HCEC 1CT (cell line): ENCODE measurements at places on chromosomes 3 and 15.
A peak's percentile ranks its signal among the peaks of the same experiment; 100 is the strongest.

- peak; percentile 50 for DNase-seq
Measured at GRCh38 chr3:146184241-146185015, 23.4 kb upstream of the PLOD2 start.

- DNase-seq = no peak
Measured at GRCh38 chr15:38670128-38671005, 105.8 kb upstream of the RASGRP1 start.

GRCh38 chr15:31320022-31320421, 6.6 kb upstream of the KLF13 start:
- DNase-seq = no peak

GRCh38 chr3:172717493-172718088, 6.7 kb upstream of the NCEH1 start:
- DNase-seq = peak; percentile 24

GRCh38 chr15:80326270-80326669, 74.3 kb upstream of the CTXND1 start:
- DNase-seq = no peak

GRCh38 chr3:130393594-130393993, 48.1 kb downstream of the COL6A5 start:
- no peak for DNase-seq

DNA sequence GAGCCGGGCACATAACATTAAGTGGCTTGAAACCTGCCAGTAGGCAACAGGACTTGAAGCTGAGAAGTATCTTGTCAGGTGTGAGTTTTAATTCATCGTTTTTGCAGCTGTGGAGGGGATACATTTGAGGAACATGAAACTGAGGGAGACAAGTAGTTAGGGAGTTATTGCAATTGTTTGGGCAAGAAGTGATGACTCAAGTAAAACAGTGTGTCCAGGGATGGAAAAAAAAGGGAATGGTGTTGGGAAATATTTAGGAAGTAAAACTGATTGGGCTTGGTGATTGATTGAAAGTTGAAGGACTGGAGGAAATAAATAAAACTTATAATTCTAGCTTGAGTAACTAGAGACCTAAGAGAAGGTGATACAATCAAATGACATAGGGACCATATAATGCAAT, 85.5 kb downstream of the NCEH1 start:
- peak; percentile 58 for DNase-seq

DNA sequence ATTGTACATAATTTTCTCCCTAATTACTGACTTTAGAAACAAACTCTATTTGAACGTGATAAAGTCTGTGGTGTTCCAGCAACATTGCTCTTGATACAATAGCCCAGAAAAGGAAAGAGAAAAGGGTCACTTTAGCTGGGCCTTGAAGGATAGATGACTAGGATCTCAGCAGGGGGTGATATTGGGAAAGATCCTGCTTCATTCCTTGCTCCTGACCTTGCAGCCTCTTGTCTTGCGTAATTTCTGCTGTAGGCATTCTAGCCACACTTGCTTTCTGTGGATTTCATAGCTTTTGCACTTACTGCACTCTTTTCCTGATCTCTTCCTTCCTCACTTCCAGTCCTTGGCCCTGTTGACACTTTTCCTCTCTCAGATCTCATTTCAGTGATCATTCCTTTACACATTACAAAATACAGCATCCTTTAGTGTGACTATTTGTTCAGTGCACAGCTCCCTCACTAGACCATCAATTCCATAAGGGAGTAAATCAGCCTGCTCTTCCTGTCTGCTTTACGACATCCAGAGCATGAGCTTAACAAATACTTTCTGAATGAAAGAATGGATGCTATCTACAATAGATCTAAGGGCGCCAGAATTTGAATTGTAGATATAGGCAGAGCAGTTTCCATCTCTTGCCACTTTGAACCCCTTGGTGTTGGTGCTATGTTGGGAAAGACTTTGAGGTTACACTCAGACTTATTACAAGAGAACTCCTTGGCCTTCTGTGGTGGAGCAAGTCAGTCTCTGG, 559.6 kb upstream of the MDFIC2 start:
- peak; percentile 95 for DNase-seq

DNA sequence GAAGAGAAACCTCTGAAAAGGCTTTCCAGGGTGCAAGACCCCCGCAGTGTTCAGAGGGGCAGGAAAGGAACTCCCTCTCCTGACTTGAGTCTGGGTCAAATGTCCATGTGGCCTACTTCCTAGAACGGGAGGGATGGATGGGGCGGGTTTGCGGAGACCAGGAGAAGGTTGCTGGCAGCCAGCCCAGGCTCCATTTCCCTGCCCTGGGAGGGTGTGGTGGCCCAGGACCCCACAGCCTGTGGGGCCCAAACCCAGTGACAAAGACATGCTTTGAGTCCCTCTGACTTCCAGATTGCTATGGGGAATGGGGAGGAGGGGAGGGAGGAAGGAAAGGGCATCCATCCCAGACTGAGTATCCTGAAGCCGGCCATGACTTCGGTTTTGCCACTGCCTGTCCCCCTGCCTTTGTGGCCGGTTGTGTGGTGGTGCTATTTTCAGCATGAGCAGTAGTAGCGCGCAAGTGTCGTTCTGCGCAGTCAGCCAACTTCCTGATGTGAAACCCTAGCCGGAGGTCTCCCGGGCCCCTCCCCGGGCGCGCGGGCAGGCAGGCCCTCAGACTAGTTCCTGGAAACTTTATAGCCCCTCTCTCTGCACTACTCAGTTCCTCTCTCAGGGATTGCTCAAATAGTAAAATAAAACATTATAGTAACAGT, 24.4 kb downstream of the MAGEF1 start:
- DNase-seq = no peak

GRCh38 chr3:99950921-99951320, 133.3 kb downstream of the CMSS1 start:
- DNase-seq = no peak

DNA sequence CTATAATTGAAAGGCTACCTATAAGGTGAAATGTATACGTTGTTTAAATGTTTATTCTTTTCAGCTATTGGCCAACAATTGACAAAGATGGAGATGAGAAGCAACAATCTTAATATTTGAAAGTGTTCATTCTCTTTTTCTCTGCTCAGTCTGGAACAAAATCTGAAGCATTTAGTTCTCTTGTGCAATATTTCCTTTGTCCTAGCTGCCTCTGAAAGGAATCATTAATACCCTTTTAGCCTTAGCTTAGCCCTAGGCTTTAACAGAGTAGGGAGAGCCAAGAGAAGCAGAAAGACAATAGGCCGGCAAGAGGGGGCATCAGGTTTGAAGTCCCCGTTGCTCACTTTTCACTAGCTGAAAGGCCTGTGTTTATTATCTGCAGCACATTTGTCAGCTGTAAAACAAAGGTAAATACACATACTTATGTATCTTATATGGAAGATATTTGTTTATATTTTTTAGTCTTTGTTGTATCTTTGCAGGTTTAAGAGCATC, 422.5 kb upstream of the SEMA6D start:
- DNase-seq = no peak

GRCh38 chr3:131454501-131454900, 48.3 kb downstream of the MRPL3 start:
- DNase-seq = peak; percentile 57

DNA sequence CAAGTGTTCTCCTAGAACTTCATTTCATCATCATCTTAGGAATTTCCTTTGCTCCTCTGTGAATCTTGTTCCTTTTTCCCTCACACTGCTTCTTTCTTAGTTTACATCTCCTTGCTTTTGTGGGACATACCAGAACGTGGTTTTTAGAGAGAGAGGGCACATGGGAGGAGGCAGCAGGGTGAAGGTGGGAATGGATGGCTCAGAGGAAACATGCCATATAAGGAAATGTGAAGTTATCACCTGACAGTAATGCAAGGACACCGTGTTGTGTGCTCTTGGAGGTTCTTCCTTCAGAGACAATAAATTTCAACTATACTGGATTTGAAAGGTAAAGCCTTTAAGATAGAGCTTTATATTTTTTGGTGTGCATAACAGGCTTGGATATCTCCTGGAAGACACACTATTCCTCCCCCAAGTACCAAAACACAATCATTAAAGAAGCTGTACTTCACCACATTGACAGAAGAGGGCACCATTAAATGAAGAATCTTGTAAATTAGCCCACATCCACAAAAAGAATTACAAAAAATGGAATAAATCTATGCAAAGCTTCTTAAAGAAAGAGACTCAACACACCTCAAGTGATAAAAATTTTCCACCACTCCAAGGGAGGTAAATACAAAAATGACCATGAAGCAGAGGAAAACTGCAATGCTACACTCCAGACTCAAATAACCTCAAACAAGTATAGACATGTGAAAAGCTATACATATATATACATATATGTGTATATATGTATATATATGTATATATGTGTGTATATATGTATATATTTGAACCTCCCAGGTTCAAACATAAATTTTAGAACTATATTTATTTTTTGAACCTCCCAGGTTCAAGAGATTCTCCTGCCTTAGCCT, 26.1 kb downstream of the RPL39L start:
- peak; percentile 36 for DNase-seq

DNA sequence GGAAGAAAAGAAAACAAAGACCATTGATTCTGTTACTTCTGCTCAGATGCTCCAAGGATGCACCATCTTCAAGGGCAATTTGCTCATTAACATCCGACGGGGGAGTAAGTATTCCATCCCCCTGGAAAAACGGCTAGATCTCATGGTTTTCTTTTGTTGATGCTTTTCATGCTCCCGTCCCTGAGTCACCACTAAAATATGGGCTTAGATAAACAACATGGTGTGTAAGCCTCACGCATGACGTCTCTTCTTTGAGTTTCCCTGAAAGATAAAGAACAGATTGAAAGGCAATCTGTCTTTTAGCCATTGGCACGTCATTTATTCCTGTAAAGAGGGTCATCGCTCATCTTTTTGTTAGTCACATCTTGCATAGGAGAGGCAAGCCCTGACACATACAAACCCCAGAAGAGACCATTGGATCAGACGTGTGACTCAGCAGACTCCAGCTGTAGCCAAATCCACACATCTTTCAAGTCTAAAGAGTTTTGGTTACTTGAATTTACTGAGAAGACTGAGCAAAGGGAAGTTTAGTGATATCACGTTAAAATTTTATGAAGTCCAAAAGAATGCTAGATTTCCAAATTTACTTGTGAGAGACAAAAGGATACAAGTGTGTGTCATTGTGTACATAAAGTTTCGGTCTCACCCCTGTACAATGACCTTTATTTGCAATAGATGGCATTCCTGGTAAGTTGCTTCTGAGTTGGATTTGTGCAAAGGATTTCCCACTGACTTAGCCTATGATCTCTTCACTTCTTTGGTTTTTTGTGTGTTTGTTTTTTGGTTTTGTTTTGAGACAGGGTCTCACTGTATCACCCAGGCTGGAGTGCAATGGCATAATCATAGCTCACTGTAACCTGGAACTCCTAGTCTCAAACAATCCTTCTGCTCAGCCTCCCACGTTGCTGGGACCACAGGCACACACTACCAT, 110.5 kb downstream of the PGPEP1L start:
- peak; percentile 99 for DNase-seq

GRCh38 chr3:112672716-112673541, 32.0 kb upstream of the CCDC80 start:
- DNase-seq = peak; percentile 0

DNA sequence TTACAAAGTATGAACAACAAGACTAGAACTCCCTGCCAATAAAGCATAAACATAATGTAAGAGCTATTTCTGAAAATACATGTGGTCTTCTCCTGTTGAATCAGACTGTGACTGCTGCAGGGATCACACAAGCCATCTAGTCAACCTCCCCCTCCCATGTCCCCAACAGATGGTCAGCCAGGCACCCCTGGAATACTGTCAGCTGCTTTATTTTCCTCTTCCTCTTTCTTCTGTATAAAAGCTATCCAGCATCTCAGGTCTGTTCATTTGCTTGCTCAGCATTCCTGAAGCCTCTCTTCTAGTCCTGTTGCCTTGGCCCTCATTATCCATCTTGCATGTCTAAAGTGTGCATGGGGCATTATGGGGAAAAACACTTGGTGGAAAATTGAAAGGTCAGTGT, 6.5 kb upstream of the MINDY4B start:
- DNase-seq = no peak

GRCh38 chr3:177119829-177120228, 77.5 kb downstream of the TBL1XR1 start:
- no peak for DNase-seq

DNA sequence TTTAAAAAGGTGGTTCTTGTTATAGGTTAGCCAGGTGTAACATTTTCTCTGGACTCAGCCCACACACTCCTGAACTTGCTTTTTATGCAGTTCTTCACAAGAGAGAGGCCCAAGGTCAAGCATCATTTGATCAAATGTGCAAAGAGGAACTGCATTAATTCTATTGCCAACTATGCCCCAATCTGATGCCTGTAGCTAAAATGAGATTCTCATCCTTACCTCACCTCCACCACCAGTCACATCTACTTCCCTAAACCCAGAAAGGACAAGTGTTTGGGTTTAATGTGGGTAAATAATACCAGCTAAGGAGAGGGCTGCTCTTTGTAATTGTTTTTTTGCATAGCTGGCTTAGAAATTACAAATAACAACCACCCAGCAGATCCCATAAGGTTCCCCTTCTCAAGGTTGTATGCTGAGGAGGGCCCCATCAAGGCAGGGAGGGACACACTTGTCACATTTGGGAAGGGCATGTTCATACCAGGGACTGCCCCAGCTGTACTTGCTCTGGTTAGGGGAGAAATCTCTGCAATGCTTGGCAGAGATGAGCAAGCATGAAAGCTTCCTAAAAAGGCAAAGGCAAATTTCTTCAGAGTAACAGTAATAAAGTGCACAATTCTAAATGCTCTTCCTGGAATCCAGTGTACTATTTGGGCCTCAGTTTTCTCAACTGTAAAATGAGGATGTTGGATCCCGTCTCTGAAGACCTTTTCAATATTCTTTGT, 76.2 kb downstream of the TGFBR2 start:
- DNase-seq = peak; percentile 20

DNA sequence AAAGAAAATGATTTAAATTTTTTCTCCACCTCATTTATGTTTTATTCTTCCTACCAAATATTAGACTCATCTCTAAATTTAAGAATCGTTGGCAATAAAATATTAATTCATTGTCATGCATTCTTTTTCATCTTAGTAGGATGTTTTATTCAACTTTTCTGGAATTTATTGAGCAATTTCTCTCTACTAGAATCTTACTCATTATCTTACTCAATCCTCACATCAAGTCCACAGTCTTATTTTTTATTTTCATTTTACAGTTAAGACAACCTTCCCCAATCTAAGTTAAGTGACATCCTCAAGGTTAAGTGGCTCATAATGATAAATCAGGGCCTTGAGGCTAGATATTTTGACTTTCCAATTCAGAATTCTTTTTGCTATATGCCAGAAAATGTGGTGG, 15.9 kb upstream of the ALDH1A2 start:
- DNase-seq = peak; percentile 35

GRCh38 chr3:66520724-66521123, 19.9 kb upstream of the LRIG1 start:
- DNase-seq = no peak

- DNase-seq = no peak
Measured at GRCh38 chr15:40104296-40104864, 4.3 kb downstream of the BMF start.

- DNase-seq = peak; percentile 29
Measured at GRCh38 chr3:57998366-57999283, 9.6 kb upstream of the FLNB start.

DNA sequence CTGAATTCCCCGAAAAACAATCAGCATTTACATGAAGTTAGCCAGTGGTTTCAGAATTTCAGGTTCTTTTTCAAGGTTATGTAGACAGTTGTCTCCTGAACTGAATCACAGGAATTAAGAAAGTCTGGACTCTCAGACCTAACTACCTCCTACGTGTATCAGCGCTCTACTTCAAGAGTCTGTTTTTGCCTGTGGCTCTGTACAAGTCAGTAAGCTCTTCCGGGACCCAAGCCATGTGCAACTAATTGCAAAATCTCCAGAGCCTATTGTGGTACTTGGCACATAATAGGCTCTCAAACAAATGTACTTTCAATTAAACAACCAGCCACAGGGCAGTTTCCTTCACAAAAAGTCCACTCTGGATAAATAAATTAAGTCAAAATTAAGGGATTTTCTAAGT, 414.2 kb downstream of the PDCD6IP start:
- DNase-seq = no peak
